ENCODE measurements at places on chromosomes 7 and 10.

DNA sequence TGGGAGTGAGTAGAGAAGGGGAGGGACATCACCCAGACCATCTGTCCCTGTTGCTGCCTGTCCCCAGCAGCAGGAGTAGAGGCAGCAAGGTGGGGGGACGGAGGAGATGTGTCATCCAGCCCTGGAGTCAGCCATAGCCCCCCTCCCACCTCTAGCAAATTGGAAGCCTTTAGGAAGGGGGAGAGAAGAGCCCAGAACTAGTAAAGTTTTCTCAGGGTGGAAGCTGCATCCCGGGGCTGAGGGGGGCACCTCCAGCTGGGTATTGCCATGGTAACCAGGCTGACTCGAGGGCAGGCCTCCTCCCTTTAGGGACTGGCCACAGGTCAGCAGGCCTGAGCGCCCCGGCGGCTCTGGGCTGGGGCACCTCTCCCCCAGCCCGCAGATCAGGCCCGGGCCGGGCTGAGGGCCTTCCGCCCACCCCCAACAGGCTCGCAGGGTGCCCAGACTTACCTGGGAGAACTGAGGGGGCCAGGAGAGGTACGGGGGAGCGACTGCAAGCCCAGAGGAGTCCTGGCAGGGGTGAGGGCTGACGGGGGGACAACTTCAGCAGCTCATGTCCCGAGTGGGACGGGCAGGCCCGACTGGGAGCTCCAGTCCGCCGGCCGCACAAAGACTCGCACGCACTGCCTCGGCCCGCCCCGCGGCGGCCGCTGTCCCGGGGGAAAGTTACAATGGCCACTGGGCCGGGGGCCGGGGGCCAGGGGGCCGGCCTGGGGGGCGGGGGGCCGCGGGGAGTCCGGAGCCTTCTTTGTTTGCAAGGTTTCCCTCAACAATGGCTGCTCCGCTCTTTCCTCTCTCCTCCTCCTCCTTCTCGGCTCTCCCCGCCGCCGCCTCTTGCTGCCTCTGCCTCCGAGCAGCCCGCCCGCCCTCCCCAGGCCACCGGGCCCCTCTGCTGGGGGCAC is 6.0 kb downstream of the LDB1 start:
- peak overlapping the region; percentile 50 for H3K27ac ChIP-seq

DNA sequence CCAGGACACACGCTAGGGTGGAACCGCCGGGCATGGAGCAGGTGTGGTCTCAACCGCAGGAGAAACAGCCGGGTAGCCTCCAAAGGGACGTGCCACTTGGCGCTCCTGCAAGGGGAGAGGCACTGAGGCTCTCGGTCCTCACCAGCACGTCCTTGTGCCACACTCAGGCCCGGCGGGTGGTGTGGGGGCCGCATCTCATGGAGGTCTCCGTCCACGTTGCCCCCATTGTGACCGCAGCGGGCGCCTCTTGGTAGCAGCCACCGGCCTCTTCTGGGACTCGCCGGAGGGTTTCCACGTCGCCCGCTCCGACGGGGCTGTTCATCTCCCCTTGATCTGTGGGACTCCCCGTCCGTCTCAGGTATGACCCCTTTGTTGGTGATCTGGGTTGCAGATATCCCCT is 49.2 kb upstream of the ELFN1 start:
- H3K4me3 ChIP-seq = no peak overlapping the region
- peaks cover 5% of the 10 kb centered on the region for H3K36me3 ChIP-seq
- H3K4me1 ChIP-seq = no peaks in the 10 kb centered on the region
- no peak for DNase-seq
- peaks cover 60% of the 10 kb centered on the region for H3K27me3 ChIP-seq

- no peak overlapping the region for H3K27ac ChIP-seq
- no peaks in the 10 kb centered on the region for H3K4me1 ChIP-seq
- H3K4me3 ChIP-seq = no peak overlapping the region
- no peak for DNase-seq
Measured at GRCh38 chr7:33854178-33854577, 51.2 kb upstream of the BMPER start.

- H3K27me3 ChIP-seq = no peaks in the 10 kb centered on the region
- no peaks in the 10 kb centered on the region for H3K36me3 ChIP-seq
- H3K27ac ChIP-seq = no peak overlapping the region
- no peak for DNase-seq
- H3K4me1 ChIP-seq = no peaks in the 10 kb centered on the region
- H3K4me3 ChIP-seq = no peak overlapping the region
Measured at GRCh38 chr7:18235819-18236218, 208.2 kb upstream of the PRPS1L1 start.

GRCh38 chr7:131625817-131626372 is 69.5 kb upstream of the PODXL start:
- H3K4me1 ChIP-seq = peaks cover 9% of the 10 kb centered on the region
- peaks cover 9% of the 10 kb centered on the region for H3K27me3 ChIP-seq
- H3K4me3 ChIP-seq = no peak overlapping the region
- no peak overlapping the region for H3K27ac ChIP-seq

- DNase-seq = no peak
- H3K27ac ChIP-seq = peak overlapping the region; percentile 87
- H3K4me3 ChIP-seq = no peak overlapping the region
- peaks cover 54% of the 10 kb centered on the region for H3K4me1 ChIP-seq
- H3K27me3 ChIP-seq = no peaks in the 10 kb centered on the region
Measured at GRCh38 chr7:45881759-45882464, 6.4 kb upstream of the IGFBP1 start.

DNA sequence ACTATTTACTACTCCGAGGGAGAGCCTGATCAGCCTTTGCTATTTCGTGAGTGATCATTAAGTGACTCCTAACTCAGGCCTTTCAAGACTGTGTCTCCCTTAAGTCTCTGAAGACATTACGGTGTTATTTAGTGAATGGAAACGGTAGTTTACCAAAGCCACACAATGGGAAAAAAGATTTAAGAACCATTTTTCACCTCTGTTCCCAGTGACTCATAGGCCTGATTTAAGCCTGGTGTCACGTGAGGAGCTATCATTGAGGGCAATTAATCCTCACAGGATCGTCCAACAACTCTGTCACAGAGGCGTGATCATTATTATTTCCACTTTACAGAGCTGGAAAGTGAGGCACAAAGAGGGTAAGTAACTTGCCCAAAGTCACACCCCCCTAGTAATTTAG is 20.3 kb downstream of the C10orf90 start:
- DNase-seq = no peak
- H3K4me3 ChIP-seq = no peak overlapping the region
- no peaks in the 10 kb centered on the region for H3K36me3 ChIP-seq
- no peak overlapping the region for H3K27ac ChIP-seq
- H3K4me1 ChIP-seq = no peaks in the 10 kb centered on the region

- no peak for DNase-seq
- no peak overlapping the region for H3K27ac ChIP-seq
- H3K4me1 ChIP-seq = no peaks in the 10 kb centered on the region
- H3K36me3 ChIP-seq = no peaks in the 10 kb centered on the region
- H3K4me3 ChIP-seq = no peak overlapping the region
Measured at GRCh38 chr7:121195874-121196273, 132.9 kb upstream of the WNT16 start.

- H3K36me3 ChIP-seq = no peaks in the 10 kb centered on the region
- H3K27me3 ChIP-seq = peaks cover 34% of the 10 kb centered on the region
- DNase-seq = no peak
- H3K4me3 ChIP-seq = no peak overlapping the region
- no peak overlapping the region for H3K27ac ChIP-seq
Measured at GRCh38 chr7:130269318-130269694, 2.6 kb downstream of the CPA2 start.

GRCh38 chr10:93081834-93082233 is 8.1 kb downstream of the CYP26A1 start:
- H3K36me3 ChIP-seq = no peaks in the 10 kb centered on the region
- H3K4me3 ChIP-seq = no peak overlapping the region
- H3K4me1 ChIP-seq = peaks cover 17% of the 10 kb centered on the region
- DNase-seq = no peak
- H3K27me3 ChIP-seq = no peaks in the 10 kb centered on the region
- no peak overlapping the region for H3K27ac ChIP-seq

DNA sequence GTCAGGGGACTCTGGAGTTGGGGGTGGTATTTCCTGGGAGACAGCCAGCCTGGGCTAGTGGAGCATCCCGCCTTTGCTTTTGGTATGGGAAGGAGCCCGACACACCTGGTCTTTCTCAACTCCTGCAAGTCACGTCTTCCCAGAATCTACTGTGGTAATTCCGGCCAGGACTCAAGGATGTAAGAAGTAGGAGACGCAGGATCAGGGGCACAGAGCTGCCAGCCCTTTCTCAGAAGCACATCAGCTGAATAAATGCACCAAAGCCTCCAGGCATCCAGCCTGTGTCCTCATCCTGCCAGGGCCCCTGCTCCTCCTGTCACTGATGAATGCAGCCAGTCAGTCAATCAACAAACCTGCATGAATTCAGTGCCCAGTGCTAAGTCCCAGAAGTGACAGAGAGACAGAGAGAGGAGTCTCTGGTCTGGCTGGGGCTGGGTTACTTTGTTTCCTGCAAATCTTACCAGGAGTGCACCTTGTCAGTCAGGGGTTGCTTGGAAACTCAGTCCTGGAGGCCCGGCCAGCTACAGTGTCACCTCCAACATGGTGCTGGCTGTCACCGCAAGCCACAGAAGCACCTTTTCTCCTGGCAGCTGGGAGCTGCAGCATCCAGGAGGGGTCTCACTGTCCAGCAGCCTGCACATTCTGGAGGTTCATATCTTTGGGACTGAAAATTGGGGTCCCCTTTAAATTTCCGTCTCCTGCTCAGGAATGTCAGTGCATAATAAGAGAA is 101.8 kb downstream of the PTPRE start:
- peaks cover 6% of the 10 kb centered on the region for H3K36me3 ChIP-seq
- H3K4me3 ChIP-seq = no peak overlapping the region
- H3K4me1 ChIP-seq = peaks cover 21% of the 10 kb centered on the region
- no peak for DNase-seq
- H3K27me3 ChIP-seq = no peaks in the 10 kb centered on the region

All from Calu3 (cell line).